Activated T-cell treated with anti-CD3 and anti-CD28 coated beads, Interleukin-2, amount 50 U/mL, for 1 hour (primary cell): ENCODE measurements at places on chromosomes 7 and 10.

GRCh38 chr10:1369665-1370064, 313.5 kb downstream of the WDR37 start:
- DNase-seq: no peak

GRCh38 chr7:118129041-118129795, 54.7 kb upstream of the LSM8 start:
- DNase-seq: no peak

- no peak for DNase-seq
Observed at GRCh38 chr10:80412486-80412885, 4.1 kb downstream of the PRXL2A start.

DNA sequence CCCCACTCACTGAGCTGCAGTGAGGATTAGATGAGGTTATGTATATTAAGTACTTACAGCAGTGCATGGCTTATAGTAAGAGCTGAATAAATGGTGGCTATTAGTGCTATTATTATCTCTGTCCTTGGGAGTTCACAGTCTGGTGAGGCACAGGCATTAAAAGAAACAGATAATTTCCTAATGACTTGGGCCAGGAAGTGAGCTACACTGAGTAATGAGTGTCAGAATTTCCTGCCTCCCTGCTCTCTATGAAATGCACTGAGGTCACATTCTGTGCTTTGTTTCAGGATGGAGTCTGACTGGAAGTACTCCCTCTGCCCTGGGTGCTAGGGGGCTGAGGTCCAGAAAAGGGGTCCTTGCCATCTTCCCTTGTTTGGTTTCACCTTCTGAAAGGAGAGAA, 48.7 kb upstream of the LOXL4 start:
- DNase-seq: no peak

DNA sequence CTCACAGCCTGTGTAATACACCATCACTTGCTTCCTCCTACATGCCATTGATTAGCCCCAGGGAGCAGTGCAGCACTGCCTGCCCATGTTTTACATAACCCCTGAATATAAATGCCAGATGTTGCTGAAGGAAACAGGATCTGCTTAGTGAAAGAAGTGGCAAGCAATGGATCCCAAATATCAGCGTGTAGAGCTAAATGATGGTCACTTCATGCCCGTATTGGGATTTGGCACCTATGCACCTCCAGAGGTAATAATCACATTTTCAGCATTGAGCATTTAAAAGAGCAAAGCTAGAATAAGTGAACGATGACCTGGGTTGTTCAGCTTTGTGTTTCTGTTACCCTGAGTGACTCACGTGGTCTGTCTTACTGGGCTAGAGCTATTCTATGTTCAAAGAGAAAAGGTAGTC, at the start of gene AKR1C4:
AKR1C4 (plus strand) TSS at position 136 of the 412 bp plus-strand sequence; CDS start at position 167, 31 bp downstream.
- DNase-seq: no peak

DNA sequence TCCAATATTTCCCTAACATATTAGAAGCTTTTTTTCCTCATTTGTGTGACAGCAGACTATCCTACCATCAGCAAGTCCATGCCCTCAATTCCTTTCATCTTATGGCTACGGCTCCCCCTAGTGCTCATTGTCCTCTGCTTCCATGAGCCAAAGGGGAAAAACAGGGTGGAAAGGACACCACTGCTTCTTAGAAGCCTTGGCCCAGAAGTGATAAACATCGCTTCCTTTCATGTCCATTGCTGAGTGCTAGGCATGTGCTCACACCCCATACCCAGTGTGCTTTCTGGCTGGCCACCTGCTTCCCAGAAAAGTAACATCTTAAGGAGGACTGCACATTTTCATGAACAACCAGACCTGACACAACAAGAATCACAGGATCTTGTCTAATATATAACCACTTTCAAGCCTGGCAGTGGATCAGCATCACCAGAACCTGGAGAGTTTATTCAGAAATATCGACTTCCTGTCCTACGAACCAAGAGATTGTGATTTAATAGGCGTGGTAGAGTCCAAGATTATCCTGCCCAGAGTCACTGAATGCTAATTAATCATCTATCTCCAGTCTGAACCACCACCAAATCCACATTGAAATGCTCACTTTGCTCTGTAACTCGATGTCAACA, 650.5 kb upstream of the SORCS1 start:
- DNase-seq: no peak

- DNase-seq: no peak
Observed at GRCh38 chr7:25262586-25262985, 34.3 kb upstream of the NPVF start.

- DNase-seq: no peak
Observed at GRCh38 chr10:98074315-98074911, 44.0 kb upstream of the CRTAC1 start.

- no peak for DNase-seq
Observed at GRCh38 chr10:82245157-82245556, 370.2 kb downstream of the NRG3 start.

GRCh38 chr10:100894033-100894432, 18.7 kb upstream of the SLF2 start:
- no peak for DNase-seq

DNA sequence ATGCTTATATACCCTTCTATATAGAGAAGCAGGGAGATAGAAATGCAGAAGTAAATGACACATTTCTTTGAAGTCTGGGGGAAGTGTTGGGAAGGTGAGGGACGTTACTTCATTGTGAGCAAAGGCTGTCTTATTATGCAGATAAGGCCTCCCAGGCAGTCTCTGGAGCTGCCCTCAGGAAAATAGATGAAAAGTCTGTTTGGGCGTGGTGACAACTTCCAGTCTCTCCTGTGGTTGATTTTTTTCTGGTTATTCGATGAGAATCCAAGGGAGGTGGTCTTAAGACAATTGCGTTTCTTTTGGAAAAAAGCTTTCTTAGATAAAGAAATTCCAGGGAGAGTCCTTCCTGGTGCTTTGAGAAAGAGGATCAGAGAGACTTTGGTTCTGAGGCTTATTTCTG, 84.0 kb downstream of the NEUROD6 start:
- DNase-seq: no peak

DNA sequence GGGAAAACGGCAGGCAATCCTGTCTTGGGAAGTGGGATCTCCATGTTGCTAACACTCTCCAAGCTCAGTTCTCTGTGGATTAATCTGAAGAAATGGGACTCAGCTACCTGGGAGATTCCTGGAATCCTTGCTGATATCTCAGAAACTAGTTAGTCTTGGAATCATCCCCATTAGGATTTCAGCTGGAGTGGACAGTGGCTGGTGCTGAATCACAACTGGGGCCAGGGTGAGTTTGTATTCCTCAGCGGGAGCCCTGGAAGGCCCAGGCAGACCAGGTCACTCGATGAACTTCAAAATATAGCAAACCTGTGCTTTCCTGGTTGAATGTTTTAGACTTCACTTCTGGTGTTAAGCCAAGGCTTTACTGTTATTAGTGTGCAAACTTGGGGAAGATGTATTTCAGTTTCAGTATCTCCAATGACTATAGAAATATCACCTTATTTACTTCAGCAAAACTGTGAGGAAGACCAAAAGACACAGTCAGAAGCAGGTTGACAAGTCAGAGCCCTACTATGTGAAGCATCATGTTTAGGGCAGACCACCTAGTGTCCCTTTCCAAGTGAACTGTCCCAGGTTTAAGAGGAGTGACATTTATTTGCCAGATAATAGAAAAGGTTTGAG, 126.1 kb downstream of the AOAH start:
- no peak for DNase-seq

DNA sequence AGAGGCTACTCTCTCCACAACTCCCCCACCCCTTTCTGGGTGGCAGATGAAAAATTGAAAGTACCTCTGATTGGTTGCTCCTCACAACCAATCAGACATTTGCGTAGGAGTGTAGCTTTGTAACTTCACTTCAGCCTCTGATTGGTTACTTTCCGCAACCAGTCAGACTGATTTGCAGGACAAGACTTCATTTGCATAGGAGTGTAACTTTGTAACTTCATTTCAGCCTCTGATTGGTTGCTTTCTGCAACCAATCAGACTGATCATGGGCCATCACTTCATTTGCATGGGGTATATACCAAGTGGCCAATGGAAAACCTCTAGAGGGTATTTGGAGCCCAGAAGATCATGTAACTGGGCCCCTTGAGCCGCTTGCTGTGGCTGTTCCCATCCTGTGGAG, 25.6 kb downstream of the CDNF start:
- no peak for DNase-seq

DNA sequence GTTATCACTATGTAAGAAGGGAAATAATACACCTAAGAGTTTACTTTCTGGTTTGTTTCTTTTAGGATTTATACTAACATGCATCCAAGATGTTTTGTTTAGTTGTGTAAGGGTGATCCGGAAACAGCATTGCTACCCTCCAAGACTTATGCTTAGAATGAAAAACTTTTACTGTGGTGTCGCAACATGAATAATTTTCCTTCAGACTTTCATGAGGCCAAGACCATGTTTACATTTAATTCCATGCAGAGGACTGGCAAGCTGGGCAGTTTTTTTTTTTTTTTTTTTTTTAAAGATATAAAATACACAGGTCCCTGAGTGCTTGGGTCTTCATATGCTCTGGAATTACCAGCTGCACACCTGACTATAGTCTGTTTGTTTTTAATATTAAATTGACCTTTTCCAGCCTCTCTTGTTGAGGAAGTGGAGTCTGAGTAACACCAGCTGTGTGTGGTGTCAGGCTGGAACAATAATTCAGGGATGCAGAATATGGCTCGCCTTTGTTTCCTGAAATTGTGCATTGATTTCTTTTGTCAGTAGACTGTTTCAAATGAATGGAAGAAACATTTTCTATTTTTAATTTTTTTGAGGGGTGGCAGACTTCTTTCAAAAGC, 81.7 kb downstream of the ST7 start:
- no peak for DNase-seq

DNA sequence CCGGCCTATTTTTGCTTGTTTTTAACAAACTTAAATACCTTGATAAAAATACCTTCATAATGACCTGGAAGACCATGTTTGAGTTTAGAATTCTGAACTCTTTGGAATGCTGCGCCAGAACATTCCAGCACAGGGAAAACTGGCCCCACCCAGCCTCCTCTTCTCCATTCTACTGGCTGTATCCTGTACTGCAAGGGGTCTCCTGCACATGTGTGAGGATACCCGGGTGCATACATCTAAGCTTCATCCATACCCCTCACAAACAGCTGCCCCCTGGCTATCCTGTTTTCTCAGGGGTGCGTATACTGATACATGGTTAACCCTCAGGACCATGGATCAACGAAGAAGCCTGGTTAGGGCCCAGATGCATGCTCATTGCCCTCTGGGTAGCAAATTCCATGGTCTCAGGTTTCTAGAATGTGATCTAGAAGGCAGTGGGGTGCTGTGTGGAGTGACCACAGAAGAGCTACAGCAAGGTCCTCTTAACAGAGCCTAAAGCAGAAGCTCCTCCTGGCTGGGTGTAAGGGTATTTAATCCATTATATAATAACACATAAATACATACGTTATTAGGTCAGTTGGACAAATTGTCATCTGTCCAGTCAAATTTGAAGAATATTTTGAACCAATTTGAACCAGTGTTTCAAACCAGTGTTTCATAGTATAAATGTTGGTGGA, 26.1 kb downstream of the HACD1 start:
- no peak for DNase-seq

DNA sequence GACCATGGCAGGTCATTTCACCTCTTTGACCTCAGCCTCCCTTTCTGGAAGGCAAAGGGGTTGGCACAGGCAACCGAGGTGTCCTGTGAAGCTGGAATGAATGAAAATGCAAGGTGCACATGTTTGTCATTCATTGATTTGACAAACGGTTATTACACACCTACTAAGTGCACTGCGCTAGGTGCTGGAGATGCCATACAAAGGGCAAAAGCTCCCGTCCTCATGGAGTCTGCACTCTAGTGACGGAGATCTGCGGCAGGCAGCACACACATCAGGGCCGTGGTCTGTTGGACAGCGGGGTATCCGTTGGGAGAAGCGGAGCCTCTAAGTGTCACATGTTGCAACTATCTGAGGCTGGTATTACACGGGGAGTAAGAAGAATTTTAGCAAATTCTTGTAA, 44.2 kb downstream of the PRF1 start:
- no peak for DNase-seq

DNA sequence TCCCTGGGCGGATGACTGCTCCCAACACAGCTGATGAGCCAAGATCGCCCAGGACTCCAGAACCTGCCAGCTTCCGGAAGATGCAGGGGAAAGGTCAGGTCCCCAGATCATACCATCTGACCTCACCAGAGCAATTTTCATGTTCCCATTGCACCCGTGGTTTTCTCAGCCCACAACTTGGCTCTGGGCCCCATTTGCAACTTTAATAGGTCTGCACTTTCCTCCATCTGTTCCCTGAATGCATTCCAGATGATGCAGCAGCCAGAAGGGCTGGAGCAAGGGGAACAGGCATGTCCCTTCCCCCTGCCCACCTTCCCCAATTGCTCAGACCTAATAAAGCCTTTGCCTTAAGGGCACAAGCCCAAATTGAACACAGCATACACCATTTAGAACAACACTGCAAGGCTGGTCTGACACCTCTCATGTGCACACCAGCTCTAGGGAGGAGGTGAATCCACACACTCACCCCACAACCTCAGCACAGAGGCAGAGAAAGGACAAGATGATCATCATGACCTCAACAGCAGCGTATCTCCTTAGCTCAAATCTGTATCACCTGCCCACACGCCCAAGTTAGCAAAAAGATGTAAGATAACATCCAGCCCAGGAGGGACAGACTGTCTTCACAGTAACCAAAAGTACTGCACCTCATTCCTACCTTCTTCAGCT, 87.5 kb downstream of the PLXNA4 start:
- no peak for DNase-seq

GRCh38 chr7:47902013-47902412, 46.3 kb downstream of the PKD1L1 start:
- DNase-seq: no peak

- DNase-seq: no peak
Observed at GRCh38 chr7:18684916-18685315, 189.4 kb downstream of the HDAC9 start.

DNA sequence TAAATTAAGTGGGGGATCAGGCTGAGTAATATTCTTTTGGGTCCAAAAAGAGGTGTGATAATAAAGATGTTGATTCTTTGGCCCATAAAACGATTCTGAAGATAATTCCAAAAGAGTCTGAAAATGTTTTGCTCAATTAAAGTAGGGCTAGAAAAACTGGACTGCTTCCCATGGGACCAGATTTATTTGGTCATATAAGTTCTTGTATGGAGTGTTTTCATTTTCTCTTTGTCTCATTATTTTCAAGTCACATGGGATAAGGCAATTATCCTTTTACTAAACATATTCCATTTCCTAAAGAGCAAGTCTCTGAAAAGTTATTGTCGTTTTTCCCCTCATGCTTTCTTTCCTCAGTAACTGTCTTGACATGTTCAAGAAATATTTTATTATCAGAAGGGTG, 41.5 kb downstream of the CDK6 start:
- DNase-seq: no peak

DNA sequence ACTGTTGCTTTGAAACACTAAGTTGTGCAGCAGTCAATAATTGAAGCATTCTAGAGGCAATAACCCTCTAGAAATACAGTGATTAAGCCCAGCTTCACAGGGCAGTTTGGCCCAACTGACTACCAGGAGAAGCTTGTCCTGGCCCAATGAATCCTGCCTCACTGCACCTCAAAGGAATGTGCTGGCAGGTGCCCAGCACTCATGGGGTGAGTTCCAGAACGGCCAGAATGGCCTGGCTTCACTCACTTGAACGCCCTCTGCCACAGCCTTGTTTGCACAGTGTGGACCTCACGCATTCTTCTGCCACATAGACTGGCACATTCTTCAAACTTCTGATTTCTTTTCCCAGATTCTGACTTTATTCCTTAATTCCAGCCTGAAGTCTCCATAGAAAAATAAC, 6.6 kb upstream of the ITIH2 start:
- DNase-seq: no peak
